ENCODE measurements at places on chromosomes 13 and 19. TPM values are rescaled to one million over a fixed set of nuclear protein-coding genes. Genes with fewer than 3 reads are reported as not detected.

SERPINE3 gene
- not detected for total RNA-seq

FUT1 gene
- total RNA-seq: 1.6 TPM

OR7C1 gene
- total RNA-seq: not detected

CD320 gene
- total RNA-seq: 37.9 TPM

ZNF547 gene
- total RNA-seq: 3.2 TPM

IGFL2 gene
- total RNA-seq: not detected

MCEMP1 gene
- 0.72 TPM for total RNA-seq

U2AF2 gene
- 79.9 TPM for total RNA-seq

CEACAM3 gene
- total RNA-seq: 0.32 TPM

HIPK4 gene
- total RNA-seq: not detected

LHB gene
- total RNA-seq: not detected

MAMSTR gene
- 3.0 TPM for total RNA-seq

BABAM1 gene
- 82.0 TPM for total RNA-seq

KASH5 gene
- not detected for total RNA-seq

OR7D2 gene
- 0.07 TPM for total RNA-seq

IL17D gene
- total RNA-seq: 0.55 TPM

CCDC70 gene
- total RNA-seq: not detected

ARHGAP45 gene
- 6.0 TPM for total RNA-seq

FUT6 gene
- total RNA-seq: not detected

LAIR1 gene
- 5.9 TPM for total RNA-seq

CALR3 gene
- not detected for total RNA-seq

GJA3 gene
- total RNA-seq: 17.9 TPM

ZNF416 gene
- 4.8 TPM for total RNA-seq

PCDH17 gene
- total RNA-seq: 2.9 TPM

LIM2 gene
- not detected for total RNA-seq

SLITRK6 gene
- 1.9 TPM for total RNA-seq

ADPRHL1 gene
- total RNA-seq: 442 TPM

CCDC169 gene
- 0.27 TPM for total RNA-seq

Data from left ventricle myocardium superior (tissue), 1 donor.